ENCODE measurements at places on chromosomes 6 and 20.

DNA sequence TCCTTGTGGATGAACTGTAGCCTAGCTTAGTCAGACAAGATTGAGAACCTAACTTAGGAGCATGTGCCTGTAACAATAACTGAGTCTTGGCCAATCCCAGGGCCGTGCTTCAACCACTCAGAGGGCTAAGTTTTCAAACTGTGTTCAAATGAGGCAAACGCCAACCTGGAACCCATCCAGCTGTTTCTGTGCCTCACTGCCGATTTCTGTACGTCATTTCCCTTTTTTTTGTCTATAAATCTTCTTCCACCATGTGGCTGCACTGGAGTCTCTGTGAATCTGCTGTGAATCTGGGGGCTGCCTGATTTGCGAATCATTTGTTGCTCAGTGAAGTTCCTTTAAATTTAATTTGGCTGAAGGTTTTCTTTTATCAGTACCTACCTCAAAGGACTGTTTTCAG lies 115.0 kb upstream of the CHD6 start:
- no peak for DNase-seq

- no peak for DNase-seq
Measured at GRCh38 chr6:44954281-44954680, 373.8 kb upstream of the RUNX2 start.

- DNase-seq, result no peak
Measured at GRCh38 chr6:34362909-34363680, 29.4 kb downstream of the NUDT3 start.

- no peak for DNase-seq
Measured at GRCh38 chr6:16470502-16471221, 232.3 kb downstream of the GMPR start.

DNA sequence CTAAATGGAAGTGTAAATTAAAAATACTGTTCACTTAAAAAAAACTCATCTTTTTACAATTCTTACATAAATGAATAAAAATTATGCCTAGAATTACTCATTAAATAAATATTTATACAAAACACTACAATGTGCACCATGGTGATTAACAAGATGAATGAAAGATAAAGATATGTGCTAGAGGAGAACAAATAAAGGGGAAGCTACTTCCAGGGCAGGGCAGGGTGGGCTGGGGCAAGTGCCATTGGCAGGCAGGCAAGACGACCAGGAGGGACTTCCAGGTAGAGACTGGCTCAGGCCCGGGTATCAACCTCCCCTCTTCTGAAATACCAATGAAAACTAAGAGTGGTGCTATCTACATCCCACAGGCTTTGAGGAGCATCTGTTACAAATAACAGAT lies 20.4 kb downstream of the PREP start:
- peak; percentile 8 for DNase-seq

DNA sequence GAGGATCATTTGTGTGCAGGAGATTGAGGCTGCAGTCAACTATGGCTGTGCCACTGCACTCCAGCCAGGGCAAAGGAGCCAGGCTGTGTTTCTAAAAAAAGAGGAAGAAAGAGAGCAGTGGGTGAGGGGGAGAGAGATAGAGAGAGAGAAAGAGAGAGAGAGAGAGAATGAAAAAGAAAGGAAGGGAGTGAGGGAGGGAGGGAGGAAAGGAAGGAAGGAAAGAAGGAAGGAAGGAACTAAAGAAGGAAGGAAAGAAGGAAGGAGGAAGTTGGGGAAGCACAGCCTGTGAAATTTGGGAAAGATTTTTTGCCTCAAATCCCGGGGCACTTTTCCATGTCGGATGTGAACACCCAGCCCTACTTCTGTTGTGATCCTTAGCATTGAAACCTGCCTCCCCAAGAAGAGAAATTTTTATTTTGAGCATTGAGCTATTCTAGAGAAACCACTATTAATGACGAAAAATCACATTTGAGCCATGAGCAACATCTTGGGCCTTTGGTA lies 57.8 kb downstream of the FOXA2 start:
- no peak for DNase-seq

GRCh38 chr6:109051301-109052017 lies 43.2 kb downstream of the SESN1 start:
- no peak for DNase-seq

DNA sequence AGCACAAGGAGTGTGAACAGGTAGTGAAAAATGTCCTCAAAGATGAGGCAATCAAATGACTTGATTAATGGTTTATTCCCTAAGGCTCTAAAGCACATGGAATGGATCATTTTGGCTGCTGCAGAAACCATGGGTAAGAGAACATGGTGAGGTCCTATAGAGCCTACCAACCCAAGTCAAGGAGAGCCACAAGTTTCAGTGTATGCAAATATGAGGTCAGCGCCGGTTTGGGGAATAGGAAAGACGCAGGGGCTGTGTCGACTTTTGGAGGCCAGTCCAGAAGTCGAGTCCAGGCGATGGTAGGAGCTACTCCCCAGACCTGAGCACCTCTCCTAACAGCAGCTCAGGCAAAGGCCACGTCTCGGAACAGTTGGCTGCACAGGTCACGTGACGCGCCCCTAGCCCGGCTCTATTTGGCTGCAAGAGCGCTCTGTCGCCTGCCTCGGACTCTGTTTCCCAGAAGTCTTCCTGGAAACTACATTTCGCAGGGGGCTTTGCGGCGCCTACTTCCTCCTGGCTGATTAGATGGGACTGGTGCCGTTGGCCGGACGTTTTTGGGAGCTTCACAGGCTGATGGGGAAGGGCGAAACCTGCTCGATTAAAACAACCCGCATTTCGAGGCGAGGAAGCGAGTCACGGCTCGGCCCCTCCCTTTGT lies 74.4 kb upstream of the CHD6 start:
- DNase-seq, result peak; percentile 84

DNA sequence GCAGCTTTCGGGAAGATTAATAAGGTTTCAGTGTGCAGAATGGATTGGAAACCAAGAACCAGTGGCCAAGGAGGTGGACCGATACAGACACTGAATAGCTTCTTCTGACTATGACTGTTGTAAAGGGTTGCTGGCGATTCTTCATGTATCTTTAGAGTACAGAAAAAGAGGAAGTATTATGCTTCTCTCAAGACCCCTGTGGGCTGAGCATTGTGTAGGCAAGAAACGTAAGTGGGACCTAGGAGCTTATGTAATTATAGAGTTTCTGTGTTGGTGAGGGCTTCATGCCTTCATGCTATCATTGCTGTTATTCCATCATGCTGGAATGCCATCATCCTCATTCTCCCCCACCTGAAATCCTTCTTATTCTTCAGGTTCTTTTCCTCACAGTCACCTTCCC lies 105.4 kb upstream of the AKIRIN2 start:
- DNase-seq, result no peak

DNA sequence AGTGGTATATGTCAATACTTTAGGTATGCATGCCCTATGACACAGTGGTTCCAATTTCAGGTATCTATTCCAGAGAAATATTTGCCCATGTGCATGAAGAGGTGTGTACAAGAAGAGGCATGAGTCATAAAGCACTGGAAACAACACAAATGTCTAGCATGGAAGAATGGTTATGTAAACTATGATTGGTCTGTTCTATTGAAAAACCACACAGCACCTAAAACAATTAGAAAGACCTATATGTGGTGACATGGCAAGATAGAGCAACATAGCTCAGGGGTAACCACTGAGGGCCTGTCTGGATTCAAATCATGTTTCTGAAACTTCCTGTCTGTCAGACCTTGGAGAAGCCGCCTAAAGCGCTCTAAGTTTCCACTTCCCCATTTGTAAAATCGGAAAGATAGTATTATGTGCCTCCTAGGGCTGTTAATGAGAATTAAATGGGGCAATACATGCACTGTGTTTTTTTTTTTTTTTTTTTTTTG lies 76.0 kb upstream of the SHLD1 start:
- DNase-seq, result peak; percentile 44

DNA sequence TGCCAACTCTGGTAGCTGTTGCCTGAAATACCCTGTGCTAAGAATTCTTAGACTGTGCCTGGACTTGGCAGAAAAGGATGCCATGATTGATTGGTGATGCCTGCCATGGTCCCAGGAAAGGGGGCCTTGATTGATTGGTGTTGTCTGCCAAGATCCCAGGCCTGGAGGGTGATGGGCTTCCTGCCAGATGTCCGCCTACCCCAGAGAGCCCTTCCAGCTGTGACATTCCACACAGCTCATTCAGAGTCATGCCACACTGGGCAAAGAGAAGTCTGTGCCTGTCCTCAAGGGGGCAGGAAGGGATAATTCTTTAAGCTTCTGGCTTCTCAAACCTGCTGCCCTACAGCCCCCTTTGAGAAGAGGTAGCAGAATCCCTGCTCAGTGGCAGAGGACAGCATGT lies 24.6 kb downstream of the RIMS4 start:
- peak; percentile 1 for DNase-seq

DNA sequence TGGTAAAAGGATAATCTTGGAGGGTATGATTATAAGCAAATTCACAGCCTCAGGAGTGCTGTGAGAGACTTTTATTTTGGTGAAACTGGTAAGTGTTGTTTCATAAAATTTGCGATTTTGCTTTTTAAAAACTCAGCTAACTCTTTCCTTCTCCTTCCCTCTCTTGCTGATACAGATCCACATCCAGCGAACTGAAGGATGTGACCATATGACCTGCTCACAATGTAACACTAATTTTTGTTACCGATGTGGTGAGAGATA lies 77.2 kb upstream of the TPD52L1 start:
- DNase-seq, result no peak

- DNase-seq, result no peak
Measured at GRCh38 chr6:167129562-167129961, 6.7 kb downstream of the CCR6 start.

- no peak for DNase-seq
Measured at GRCh38 chr6:5178806-5179205, 81.9 kb downstream of the LYRM4 start.

DNA sequence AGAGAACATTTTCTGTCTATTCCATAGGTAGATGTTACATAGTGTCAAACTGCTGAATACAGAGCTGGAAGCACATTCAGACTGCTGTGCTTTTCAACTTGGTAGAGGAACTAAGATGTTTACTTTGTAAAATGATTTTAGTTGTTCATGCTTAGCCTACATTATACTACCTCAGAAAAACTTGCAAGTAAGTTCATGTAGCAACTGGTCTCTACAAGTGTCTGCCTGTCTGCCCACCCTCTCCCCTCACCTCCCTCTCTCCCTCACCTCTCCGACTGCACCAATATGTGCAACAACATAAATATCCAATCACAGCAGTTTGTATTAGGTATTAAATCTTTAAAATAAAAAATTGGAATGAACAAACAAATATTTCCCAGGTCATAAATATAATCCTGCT lies 25.3 kb downstream of the ELOVL4 start:
- no peak for DNase-seq

DNA sequence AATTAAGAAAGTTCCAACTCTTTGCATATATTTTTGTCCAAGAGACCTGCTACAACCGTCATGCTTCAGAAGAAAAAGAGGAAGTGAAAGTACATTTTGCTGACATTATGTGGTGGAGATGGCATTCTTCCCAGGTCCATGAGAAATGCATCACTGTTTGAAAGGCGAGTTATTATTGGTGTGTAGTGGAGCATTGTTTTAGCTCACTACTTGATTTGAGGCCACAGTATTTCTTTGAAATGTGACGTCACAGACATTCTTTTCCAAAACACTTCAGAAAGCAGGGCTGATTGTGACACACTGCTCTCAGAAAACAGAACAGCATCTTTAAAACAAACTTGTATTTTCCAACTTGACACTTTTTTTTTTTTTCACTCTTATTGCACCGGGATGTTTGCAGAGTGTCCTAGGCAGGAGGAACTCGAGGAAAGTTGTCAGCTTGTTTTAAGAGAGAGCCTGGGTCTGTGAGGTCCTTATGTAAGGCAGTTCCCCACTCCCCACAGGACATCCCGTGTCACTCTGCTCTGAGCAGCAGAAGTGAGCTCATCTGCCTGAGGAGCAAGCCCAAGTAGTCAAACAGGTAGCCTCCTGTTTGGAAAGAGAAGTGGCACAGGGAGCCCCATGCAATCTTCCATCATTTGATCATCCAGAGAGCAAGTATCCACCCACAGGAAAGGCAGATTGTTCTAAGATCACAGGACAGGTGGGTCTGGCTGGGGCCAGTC lies 1.1 kb downstream of the SPTLC3 start:
- peak; percentile 97 for DNase-seq

DNA sequence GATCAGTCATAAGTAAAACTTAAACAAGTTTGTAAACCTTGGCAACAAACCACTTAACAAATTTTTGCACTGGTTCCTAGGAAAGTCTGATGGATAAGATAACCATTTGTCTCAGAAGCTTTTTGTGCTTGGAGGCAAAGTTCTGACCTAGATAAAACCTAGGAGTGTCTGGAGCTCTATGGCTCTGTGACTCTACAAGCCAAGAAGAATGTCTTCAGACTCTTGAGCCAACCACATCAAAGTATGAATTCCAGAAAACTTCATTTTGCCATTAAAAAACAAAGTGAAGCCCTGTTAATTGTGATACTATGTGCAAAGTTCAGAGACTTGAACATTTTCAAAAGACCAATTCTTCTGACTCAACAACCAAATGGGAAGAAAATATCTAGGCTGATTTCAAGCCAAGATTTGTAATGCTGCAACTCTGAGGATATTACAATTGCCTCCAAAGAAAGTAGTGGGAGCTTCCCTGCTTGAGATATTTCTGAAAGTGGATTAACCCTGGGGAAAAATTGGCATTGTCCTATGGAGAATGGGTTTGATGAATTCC lies 158.1 kb upstream of the FOXQ1 start:
- DNase-seq, result no peak

GRCh38 chr20:35510951-35511735 lies 18.3 kb downstream of the C20orf173 start:
- DNase-seq, result no peak

GRCh38 chr6:13229205-13230085 lies 98.9 kb downstream of the TBC1D7 start:
- no peak for DNase-seq
